M059J (cell line): ENCODE measurements at places on chromosomes 3 and 15.

DNA sequence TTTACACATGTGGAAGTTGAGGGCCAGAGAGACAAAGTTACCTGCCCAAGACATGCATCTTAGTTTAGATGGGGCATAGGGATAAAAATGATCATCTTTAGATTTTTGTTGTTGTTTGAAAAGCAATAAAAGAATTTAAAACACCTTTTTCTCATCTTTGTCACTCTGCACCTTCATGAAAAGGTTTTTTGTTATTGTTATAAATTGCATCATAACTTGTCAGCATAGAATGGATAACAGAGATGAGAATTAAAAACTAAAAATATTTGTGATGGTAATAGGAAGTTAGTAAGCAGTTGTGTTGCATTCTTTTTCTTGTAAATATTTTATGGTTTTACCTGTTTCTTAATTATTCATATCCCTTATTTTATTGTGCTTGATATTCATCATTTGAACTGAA lies 13.4 kb upstream of the ZBTB47 start:
- DNase-seq = no peak

DNA sequence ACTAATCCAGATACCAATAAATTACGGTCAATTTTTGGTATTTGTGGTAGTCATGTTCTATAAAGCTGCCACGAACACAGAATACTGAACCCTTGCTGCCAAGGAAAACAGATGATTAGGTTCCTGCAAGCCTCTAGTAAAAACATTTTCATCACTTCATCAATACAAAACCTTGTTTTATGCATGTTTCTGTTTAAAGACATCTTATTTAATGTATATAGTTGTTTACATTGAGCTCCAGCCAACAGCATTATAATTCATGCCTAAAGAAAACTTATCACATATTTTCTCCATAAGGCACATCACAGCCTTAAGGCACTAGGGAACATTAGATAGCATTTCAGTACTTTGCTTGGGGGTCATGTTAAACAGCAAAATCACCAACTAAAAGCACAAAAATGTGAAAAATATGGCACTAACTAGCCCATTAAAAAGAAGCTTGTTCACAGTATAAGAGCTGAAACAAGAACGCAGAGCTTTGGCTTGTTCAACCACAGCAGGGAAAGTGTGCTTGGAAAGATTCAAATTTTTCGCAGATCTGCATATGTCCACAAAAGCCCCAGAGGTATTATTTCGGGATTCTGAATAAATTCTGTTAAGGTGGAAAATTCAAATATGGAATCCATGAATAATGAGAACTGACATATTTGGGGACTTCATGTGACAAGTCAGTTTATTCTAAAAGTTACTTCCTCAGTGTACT lies 27.7 kb downstream of the POLQ start:
- DNase-seq = no peak

DNA sequence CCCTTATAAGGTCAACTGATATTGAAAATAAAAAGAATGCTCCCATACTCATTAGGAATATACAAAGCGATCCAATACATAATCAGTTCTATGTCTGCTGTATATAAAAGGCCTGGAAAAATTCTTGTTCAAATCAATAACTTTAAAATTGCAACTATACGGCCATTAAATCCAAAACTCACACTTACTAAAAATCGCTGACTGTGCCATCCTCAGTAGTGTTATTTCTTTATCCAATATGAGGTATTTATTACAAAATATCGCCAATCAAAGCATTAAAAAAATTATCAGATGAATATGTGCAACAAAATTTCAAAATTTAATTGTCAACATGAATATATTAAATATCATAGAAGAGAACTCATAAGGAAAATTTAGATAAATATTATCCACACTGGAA lies 146.5 kb downstream of the PLD1 start:
- no peak for DNase-seq

GRCh38 chr15:101458158-101458900 lies 31.2 kb downstream of the PCSK6 start:
- DNase-seq = no peak

DNA sequence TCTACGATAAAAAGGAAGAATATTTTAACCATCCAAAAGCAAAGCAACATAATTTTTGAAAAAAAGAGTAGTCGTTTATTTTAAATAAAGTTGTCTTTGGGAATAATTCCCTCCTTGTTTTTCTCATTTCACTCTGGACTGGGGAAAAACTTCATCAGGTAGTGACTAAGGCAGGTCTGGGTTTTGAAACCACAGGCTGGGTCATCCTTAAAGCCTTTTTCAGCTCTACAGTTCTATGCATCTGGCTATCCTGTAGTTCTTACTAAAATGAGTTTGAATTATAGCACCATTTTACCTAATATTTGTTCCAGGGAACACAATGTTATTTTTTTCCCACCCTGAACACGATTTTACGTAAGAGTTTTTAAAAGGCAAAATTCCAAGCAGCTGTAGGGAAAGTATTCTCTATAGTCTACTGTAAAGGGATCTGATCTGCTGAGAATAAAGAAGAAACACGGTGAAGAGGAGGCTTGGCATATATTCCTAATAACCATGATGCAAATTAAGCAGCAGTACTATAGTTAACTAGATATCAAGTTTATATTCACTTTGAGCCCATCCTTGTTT lies 107.7 kb downstream of the OSBPL10 start:
- peak; percentile 3 for DNase-seq

DNA sequence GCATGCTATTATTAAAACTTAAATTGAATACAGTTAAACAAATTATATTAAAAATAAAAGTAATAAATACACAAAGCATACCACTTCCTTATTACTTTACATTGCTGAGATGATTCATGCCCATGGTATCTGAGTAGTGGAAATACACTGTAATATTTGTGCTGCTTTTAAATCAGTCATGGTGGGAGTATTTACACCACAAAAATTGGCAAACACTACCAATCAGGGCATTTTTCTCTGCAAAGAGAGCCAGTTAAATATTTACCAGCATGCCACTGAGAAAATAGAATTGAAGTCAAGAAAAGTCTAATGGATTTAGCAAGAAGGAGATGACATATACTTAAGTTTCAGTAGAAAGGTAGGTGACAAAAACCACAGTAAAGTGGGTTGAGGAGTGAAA lies 19.6 kb downstream of the PPARG start:
- peak; percentile 92 for DNase-seq

- no peak for DNase-seq
Observed at GRCh38 chr3:111846039-111846438, 13.0 kb upstream of the PHLDB2 start.
